ENCODE measurements at places on chromosomes 2 and 18.

DNA sequence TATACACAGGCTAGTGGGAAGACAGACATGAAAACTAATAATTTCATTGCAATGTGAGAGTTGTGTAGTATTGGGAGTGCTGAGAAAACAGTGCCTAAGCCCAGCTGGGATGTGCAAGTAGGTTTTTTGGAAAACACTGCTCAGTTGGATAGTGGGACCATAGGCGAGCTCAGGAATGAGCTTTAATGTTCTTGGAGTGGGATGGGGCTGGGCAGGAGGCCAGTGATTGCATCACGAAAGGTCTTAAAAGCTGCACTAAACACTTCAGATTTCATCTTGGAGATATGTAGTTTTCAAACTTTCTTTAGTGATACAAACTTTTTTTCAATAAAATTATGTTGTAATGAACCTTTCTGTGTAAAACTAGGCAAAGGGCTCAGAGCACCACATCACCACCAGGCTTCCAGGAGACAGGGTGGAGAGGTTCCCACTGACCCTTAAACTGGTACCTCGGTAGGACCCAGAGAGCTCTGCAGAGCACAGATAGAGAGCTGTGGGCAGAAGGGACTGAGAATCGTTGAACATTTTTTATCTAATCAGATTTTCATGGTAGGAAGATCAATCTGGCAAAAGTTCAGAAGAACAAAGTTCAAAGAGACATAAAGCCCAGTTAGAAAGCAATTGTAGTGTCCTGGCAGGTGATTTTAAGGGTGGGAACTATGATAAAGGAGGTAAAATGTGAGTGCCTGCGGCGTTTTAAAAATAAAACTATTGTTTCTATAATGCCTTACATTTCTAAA lies 176.2 kb downstream of the TRABD2A start:
- DNase-seq = no peak

DNA sequence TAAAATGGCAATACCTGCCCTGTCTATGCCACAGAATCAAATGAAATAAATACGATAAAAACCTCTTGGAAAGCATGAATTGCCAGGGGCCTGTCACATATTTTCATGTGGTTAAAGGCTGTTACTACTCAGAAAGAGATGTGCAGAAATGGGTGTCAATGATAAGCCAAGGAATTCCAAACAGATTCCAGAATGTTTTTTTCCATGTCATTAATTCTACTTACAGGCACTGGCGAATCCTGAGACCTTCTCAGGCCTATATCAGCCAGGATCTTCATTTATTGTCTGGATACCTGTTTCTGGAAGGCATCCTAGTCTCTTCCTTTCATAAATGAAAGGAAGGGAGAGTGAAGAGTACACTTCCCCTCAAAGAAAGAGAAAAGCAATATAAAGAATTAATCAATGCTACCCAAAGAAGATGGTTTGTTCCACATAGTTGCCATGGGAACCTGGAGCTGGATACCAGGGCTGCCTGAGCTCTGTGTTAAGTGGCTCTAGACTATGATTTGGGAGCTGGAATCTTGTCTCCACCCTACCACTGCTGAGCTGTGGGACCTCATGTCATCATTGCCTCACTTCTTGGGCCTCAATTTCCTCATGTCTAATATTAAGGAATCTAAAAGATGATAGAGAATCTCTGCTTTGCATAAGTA lies 335.1 kb upstream of the SKOR2 start:
- no peak for DNase-seq

DNA sequence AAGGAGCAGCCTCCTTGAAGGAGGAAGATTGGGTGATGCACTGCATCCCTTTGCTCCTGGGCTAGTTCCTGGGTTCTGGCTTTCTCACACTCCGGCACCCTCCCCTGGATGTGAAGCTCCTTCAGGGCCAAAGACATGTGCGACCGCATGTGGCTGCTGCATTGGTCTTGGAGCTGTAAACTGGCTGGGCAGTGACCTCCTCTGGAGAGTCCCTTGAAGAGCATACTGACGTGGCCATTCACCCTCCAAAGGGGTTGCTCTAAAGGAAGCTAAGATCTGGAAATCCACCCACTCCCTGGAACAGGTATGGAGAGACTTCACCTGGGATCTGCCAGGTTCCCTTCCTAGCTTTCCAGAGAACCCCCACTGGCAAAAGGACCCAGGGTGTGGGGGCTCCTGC lies 62.1 kb downstream of the TMEM17 start:
- no peak for DNase-seq

- DNase-seq = peak; percentile 15
Observed at GRCh38 chr18:31646332-31647126, 37.9 kb downstream of the B4GALT6 start.

DNA sequence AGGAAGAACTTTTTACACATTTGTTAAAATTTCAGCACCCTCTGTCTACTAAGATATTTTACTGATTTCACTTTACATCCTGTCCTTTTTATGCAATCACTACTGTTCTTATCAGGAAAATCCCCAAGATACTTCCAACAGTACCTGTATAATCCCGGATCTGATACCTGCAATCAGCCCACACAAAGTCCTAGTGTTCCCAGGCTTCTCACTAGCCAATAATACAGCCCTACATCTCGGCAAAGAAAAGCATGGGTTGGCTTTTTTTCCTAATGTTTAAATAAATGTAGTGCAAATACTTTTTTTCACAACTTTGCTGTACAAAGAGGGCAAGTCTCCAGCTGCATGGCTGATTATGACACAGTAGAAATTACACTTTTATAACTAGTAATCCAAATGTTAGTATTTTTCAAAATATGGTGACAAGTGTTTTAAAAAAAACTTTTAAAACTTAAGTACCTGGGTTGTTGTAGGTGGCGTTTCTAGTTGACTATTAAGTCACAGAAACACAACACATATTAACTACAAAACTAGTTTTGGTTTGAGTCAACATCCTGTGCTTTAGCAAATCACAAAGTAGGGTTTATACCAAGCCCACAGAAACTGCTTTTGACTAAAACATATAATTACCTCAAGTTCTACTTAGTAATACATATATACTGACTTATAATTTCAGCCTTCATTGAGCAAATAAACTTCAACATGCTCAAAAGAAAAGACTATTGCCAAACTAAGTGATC lies 19.5 kb downstream of the CNOT11 start:
- DNase-seq = no peak
